ENCODE measurements at places on chromosomes 1 and 21.

DNA sequence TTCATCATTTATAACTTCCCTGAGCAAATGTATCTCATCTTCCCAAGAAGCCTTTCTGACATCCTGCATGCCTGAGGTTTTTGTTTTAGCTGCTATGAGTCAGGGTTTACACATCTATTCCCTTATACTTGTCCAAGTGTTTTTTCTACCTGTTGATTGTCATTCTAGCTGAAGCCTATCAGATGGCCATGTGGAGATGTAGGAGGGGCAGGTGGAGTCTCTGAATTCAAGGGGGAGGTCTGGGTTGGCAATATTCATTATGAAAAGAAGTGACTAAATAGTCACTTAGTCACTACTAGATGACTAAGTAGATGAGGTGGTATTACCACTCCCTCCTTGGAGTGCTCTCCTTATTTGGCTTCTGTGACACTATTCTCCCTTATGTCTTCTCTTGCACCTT, 52.4 kb downstream of the XCL1 start:
- DNase-seq, result no peak

- DNase-seq, result no peak
These were observed 478.9 kb upstream of the CAMK1G start for GRCh38 chr1:209104646-209105045.

GRCh38 chr1:183296782-183297181, 110.7 kb downstream of the LAMC2 start:
- no peak for DNase-seq

- DNase-seq, result no peak
These were observed 207.5 kb downstream of the KCNT2 start for GRCh38 chr1:196400478-196401451.

DNA sequence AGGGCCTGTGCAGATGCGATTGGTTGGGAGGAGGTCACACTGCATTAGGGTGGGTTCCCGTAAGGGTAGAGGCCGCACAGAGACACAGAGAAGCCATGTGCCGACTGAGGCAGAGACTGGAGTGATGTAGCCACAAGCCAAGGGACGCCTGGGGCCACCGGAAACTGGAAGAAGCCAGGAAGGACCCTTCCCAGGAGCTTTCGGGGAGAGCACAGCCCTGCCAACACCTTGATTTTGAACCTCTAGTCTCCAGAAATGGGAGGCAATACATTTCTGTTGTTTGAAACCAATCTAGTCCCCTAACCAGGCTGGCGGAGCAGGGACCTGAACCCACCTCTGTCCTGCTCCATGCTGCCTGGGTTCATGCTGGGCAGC, 10.8 kb downstream of the UBASH3A start:
- no peak for DNase-seq

DNA sequence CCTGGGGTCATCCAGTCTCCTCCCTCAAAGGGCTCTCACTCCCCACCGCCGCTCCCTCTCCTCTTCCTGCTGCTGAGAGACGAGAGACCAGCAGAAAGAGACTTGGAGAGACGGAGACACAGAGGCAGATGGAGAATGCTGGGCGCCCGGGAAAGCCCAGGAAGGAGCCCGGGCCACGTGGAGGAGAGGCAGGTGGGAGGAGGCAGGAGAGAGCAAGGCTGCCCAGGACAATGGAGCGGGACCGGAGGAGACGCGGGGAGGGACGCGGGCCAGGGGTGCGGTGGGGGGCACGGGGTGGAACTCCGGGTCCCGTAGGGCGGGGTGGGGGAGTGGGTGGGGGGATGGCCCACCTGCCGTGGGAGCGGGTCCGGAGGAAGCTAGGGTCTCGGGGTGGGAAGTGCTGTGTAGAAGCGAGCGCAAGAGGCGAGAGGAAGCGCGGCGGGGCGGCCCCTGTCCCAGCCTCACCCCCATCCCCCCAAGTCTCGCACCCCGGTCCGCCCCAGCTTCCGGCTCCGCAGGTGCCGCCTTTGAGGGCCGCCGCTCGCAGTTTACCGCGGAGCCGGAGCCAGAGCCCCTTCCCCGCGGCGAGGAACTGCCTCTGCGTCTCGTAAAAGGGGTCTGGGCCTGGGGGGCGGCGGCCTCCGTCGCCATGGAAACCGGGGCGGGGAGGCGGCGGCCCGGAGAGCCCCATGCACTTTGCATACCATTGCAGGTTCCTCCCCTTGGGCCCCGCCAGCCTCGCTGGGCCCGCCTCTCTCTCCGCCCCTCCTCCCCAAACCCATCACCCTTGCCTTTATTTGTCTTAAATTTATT, 11.7 kb upstream of the EPHA2 start:
- peak; percentile 32 for DNase-seq

- no peak for DNase-seq
These were observed 200.6 kb downstream of the PTBP2 start for GRCh38 chr1:96922181-96922580.

DNA sequence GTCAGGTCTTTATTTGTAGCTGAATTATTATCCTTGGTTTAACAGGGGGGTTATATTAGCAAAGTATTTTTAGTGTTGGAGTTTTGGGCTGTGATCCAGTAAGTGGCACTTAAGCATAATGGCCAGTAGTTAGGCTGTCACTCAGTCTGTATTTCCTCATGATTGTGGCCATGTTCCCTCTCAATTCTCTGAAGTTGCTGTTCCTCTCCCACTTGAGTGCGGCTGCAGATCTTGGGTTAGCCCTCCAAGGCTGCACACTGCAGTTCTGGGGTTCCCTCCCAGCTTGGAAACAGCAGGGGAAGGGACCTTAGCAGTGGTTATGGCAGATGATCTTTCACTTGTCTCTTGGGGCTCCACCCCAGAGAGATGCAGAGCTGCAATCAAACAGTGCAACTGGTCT, 23.2 kb upstream of the DENND1B start:
- no peak for DNase-seq

DNA sequence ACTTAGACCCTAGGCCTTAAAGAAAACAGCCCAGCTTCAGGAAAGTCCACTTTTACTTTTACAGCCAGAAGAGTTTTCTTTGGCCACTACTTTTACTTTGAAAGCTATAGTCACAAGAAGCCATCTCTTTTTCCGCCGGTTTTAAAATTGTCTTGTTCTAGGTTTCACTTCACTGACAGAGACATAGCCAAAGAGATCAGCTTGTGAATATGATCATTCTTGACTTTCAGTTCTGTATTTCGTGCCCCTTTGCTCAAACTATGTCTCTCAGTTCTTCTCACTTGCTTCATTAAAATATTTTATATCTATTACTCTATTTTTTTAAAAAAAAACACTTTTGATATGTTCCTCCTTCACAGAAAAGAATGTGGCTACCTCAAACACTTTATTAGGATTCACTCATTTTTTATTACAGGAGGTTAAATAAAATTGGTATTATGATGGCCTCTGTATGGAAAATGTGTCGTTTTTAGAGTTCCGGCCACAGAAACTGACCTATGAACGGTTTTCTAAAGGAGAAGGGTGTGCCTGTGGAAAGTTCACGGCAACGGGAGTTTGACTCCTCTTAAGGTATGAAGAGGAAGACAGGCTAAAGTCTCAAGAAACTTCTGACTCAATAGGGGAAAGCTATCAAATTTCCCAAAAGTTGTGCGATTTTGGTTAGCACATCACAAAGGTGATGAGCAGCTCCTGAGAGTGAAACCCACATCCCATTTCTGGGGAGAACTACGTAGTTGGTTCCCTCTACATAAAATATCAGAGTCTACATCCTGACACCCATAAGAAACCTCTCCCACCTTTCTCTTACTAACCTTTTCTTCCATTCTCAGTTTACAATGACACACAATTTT, 1.2 kb downstream of the MCOLN2 start:
- no peak for DNase-seq

DNA sequence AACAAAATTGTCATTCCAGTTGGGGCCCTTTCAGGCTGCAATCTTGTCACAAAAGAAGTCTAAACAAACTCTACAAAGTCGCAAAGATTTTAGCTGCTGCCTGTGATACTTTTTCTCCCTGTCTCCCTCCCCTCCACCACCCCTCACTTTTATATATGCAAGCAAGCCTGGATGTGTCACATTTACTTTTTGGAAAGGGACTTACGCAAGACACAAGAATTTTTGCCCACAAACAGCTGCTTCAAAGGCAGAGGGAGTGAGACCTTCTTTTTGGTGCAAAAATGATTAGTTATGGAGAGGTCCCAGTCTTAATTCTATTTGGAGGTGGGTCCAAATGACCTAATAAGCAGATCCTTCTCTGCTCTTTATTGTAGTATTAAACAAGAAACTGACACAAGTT, 22.9 kb upstream of the RALGPS2 start:
- DNase-seq, result no peak

DNA sequence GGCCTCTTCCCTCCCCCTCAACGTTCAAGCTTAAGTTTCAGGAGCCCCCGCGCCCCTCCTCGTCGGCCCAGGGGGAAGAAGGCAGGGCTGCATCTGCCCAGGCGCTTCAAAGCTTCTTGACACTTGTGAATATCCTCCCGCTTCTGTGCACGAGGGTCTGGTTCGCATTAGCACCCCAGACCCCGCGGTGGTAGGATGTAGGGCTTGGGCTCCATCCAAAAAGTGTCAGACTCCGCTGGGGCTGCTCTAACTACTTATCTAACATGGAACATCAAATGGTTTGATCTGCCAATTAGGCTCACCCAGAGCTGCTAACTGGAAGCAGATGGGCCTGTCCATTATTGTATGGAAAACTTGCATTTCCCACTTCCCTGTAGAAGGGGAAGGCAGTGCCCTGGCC, 28.9 kb downstream of the TAS1R2 start:
- no peak for DNase-seq

GRCh38 chr1:99553301-99553700, 92.6 kb upstream of the PALMD start:
- no peak for DNase-seq

DNA sequence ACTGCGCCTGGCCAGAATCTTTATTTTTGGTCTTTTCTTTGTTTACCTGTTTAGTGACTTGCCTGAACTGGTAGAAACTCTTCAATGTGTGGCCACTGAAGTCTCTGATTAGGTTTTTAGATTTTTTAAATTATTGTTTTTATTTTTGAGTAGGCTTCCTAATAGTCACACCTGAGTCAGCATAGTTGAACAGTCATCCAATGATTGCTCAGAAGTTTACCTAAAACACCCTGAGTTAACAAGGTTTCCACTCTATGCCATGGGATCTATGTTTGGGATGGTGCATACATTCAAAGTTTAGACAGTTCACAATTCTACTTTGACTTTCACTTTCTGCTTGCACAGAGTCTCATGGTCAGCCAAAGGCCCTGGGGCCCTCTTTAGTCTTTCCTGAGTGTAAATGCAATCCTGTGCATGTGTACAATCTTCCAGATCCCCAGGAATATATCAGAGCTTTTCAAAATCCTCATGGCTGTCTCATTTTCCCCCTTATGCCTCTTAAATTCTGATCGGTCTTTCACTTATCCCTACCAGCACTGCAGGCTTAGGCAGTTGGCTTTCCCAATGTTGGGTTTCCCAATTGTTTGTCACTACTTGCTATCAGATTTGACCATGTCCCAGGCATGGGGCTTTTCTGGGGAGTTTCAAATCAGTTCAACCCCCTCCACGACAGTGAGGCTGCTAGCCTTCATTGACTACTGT, 114.4 kb upstream of the RAB3GAP2 start:
- no peak for DNase-seq

- DNase-seq, result no peak
These were observed 142.0 kb downstream of the ZNF648 start for GRCh38 chr1:181919542-181919941.

Measured in stimulated activated CD8-positive, alpha-beta memory T cell treated with anti-CD3 and anti-CD28 coated beads, Interleukin-4, amount 100 ng/mL, for 4 hours (primary cell).